MV-4-11 (cell line): ENCODE measurements at places on chromosomes 1 and 21.

DNA sequence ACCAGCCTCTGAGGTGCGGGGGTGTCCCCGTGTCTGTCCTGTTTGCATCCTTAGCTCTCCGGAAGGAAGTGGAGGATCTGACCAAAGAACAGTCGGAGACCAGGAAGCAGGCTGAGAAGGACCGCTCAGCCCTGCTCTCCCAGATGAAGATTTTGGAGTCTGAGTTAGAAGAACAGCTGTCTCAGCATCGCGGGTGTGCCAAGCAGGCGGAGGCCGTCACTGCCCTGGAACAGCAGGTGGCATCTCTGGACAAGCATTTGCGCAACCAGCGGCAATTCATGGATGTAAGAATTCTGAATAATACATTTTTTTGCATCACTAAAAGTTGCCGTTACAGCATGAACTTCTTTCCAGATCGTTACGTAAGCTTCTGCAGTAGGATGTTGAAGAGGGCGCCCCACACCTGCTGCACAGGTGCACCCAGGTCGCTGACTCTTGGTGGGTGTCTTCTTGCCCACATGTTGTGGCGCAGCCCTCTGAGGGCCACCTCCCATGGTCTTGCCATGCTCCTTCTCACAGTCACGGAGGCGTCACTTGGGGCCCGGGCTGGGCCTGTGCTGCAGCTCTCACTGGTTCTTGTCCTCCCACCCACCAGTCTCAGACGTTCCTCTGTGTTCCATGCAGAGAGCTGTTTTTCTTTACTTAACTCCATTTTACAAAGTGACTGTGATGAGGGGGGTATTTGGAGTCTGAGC lies 61.3 kb upstream of the DIP2A start:
- DNase-seq, result no peak

DNA sequence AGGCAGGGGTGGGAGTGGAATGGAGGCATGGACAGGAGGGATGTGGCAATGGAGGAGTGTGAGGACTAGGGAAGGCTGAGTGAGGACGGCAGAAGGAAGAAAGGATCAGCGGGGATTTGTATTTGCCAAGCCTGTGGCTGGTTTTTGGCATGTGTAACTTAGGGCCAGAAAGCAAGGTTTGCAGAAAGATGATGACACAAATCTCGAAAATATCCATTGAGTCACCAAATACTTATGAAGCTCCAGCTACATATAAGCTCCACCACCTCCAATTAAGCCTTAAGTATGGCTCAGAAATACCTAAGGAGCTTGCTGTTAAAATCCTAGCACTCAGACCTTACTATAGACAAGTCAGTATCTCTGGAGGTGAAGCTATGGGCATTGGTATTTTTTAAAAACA lies 90.1 kb downstream of the OMA1 start:
- no peak for DNase-seq

DNA sequence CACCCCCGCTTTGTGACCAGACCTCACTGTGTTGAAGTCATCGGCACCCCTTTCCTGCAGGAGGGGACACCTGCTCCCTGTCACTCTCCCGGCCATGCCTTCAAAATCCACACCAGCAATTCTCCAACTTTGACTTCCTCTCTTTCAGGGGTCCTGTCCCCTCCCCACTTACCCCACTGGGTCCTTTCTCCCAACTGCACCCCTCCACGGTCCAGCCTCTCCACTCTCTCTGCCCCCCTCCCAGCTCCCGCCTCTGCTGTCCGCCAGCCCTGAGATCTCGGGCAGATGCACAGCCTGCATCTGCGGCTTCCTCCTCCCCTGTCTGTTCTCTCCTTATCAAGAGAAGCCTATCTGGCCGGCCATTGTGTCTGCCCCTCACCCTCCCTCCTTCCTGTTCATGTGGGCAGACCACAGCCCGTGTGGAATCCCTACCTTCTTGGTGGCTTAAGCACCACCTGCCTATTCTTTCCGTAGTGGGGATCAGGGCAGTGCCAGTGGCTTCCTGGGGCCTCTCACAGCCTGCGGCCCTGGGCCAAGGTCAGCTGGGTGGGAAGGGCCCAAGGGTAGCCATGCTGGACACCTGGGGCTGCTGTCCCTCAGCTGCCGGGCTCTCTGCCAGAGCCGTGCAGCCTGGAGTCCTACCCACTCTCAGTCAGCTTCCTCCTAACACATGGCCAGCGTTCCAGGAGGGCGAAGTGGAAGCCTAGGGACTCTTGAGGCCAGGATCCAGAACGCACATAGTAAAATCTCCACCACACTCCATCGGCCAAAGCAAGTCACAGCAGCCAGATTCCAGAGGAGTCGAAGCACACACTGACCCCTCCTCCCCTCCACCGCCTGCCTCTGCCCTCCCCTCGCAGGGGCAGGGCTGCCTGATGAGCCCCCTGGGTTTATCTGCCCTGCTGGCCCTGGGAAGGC lies 5.1 kb upstream of the HES4 start:
- no peak for DNase-seq

DNA sequence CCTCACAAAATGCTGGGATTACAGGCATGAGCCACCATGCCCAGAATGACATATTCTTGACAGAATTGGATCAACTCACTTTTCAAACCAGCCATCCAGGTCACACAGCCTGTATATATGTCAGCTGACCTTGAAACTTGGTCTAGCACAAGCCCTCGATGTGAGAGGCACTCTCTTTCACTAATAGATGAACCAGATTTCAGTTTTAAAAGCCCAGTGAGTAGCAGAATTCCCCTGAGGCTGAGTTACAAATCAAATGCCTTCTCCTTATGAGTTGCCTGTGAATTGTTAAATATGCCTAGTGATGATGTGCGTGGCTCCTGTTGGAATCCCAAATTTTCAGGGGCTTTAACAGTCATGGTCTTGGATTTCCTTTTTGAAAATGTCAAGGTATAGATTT lies 88.7 kb downstream of the CD247 start:
- DNase-seq, result no peak

GRCh38 chr1:204307334-204307883 lies 52.3 kb downstream of the PLEKHA6 start:
- DNase-seq, result no peak
